Activated naive CD4-positive, alpha-beta T cell (primary cell): ENCODE measurements at places on chromosomes 5 and 9.

GRCh38 chr5:40833712-40834229, 1.3 kb downstream of the RPL37 start:
- DNase-seq = no peak

GRCh38 chr5:73298772-73299630, 126.0 kb downstream of the TMEM174 start:
- DNase-seq = no peak

DNA sequence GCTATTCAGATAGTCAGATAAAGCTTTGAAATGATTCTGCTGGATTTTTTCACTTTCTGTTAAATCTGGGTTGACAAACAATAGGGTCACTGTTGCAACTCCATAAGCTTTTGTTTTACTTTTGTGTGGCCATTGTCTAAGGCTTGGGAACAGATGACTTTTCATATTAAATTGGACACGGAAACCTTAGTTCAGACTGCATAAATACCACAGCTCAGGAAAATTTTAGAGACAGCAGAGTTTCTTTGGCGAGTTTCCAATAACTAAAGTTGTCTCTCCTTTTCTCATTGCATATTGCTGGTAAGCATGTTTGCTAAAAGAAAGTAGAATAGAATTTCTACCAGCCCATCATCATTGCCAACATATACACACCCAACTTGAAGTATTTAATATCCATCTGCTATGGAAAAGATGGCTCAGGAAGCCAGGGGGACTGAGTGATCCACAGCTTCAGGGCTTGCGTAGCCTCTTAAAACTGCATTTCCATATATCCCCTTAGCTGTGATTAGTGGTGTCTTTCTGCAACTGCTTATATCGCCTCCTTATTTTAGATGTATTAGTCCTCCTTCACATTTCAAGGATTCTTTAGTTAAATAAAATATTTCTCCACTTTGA, 168.2 kb downstream of the ARHGAP26 start:
- no peak for DNase-seq

DNA sequence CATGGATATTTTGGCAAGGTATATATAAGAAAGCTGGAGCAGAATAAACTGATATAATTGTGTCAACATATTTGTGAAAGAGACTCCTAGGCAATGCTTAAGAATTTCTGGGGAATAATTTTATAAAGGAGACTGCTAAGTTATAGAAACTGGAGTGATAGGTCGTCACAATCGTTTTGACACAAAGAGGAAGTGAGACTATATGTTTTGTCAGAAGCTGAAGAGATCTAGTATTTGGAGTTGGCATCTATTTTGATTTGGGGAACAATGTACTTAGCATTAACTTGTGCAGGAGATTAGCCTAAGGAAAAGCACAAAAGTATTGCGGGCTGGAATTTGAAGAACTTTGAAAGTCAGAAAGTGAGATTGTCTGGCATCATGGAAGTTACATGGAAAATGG, 582.5 kb downstream of the TAF11L14 start:
- DNase-seq = no peak

GRCh38 chr9:83477571-83477970, 60.6 kb downstream of the FRMD3 start:
- DNase-seq = no peak

- DNase-seq = no peak
Observed at GRCh38 chr9:26125693-26126092, 447.4 kb upstream of the TUSC1 start.

DNA sequence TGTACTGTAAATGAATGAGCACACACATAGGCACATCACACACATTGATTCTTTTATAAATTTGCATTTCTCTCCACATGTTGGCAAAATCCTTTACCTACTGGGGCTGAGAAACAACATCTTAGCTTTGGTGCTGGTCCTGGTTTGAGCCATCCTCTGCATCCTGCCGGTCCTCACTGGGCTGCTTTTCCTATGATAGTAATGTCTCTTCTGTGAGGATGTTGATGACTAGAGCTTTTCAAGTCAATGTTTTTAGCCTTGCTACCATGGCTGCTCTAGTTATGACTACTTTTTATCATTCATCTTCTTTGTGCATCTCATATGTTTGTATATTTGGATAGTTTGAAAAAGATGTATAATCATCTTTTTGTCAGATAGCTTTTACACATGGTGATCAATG, 280.4 kb upstream of the CD180 start:
- DNase-seq = no peak

DNA sequence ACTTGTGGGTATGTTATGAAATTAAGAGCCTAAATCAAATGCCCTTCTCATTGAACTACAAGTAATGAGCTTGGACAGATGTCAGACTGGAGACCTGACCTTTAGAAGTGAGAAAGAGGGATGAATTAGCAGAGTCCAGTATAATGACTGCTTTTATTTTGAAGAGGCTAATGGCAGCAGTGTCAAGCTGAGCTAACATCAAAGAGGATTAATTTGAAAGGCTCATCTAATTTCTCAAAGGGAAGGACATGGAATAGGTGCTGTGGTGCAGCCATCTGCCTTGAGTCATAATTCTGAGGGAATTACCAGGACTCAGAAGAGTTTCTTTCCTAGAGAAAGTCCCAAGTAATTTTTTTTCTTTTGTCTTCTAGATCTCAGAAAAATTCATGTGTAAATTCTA, 57.6 kb downstream of the FAM81B start:
- DNase-seq = no peak

DNA sequence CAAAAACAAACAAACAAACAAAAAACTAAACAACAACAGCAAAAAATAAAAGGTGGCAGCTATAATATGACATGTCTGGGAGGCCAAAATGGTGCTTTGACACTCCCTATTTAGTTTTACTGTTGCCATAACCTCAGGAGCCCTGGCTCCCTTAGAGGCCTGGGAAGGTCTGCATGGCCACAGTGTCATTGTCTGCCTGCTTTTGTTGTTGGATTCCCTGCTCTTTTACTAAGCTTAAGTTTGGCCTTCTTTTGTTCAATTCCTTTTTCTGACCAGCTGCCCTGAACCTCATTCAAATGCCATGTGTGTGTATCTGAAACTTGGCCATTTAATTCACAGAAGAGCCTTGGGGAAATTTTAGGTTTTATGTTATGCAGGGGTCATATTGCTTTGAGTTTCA, 458.2 kb downstream of the TMEM232 start:
- no peak for DNase-seq

- DNase-seq = no peak
Observed at GRCh38 chr5:172796306-172796705, 25.3 kb upstream of the DUSP1 start.

GRCh38 chr5:151718153-151718552, 31.4 kb upstream of the SPARC start:
- no peak for DNase-seq

DNA sequence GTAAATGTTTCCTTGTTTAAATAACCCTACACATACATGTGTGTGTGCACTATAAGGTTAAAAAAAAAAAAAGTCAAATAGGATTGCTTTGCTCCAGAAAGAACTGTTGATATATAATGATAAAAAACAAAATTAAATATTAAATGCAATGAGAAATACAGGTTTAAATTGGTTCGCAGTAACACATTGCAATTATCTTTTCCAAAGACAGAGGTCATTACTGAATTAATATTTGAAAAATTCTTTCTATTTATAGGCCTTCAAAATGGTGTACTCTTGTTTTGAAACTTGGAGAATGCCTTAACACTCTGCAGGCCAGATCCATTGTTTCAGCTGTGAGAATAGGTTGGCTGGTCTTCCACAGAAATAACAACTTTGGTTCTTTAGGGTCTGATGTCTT, 319.0 kb upstream of the NUDT12 start:
- DNase-seq = no peak

GRCh38 chr9:91443994-91444392, 20.4 kb upstream of the NFIL3 start:
- no peak for DNase-seq

DNA sequence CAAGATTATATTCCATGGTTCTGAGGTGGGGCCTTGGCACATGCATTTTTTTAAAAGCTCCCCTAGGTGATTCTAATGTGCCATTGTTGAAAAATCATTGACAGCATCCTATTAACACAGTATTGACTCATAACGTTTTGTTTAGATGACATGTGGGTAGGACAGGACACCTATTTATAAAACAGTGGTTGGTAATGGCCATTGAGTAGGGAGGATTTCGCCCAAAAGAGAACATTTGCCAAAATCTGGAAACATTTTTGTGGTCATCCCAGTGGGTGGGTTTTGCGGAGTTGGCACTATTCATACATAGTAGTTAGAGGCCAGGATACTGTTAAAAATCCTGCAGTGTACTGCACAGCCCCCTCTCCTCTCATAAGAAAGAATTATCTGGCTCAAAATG, 6.4 kb upstream of the CHD1 start:
- no peak for DNase-seq

DNA sequence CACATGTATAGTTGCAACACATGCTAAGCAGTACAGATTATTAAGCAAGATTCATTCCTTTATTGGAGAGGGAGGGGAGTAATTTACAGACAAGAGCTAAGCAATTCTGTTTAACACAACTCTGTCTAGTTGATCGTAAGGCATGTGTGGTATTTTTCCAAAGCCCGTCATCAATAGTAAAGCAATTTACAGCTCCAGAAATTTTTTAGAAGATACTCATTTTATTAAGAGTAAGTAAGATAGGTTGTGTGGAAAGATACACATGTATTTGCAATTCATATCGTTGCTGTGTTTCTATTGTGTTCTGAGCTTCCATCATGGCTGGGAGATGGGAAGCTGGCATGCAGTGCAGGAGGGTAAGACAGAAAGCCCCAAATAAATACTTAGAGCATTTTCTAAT, 289.2 kb upstream of the TMEM161B start:
- no peak for DNase-seq

DNA sequence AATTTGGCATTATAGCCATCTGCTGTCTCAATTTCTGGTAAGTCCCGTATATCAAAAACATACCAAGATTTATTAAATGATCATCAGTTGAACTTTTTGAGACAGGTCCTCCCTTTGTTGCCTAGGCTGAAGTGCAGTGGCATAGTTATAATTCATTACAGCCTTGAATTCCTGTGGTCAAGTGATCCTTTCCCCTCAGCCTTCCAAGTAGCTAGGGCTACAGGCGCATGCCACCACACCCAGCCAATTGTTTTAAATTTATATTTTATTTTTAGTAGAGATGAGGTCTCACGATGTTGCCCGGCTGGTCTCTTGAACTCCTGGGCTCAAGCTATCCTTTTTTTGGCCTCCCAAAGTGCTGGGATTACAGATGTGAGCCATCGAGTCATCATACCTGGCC, 418.9 kb downstream of the ARHGEF28 start:
- DNase-seq = no peak

GRCh38 chr5:128778474-128778873, 186.8 kb upstream of the SLC27A6 start:
- no peak for DNase-seq

DNA sequence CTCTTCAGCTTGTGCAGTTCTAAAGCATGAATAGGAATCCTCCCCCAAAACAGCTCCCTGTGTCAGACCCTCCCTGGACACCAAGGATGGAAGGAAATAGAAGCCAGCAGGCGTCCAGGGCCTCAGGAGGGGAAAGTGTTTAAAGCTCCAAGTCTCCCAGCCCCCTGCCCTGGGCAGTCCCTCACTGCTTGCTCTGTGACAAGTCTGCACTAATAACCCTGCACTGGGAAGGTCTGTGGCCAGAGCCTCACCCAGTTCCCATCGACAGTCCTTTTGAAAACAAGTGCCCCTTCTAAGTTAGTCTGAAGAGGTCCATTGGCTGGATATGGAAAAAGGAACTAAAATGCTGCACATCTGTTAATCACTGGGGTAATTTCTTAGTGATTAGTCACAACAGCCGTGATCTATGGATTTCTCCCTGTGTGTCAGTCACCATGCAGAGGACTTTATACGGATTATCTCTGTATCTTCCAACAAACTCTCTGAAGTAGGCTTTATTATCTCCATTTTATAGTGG, 195.3 kb downstream of the FBXL7 start:
- DNase-seq = no peak
